ENCODE measurements at places on chromosomes 1 and 21.

- no peak for DNase-seq
Measured at GRCh38 chr1:2019571-2020309, 595 bp downstream of the GABRD start.

DNA sequence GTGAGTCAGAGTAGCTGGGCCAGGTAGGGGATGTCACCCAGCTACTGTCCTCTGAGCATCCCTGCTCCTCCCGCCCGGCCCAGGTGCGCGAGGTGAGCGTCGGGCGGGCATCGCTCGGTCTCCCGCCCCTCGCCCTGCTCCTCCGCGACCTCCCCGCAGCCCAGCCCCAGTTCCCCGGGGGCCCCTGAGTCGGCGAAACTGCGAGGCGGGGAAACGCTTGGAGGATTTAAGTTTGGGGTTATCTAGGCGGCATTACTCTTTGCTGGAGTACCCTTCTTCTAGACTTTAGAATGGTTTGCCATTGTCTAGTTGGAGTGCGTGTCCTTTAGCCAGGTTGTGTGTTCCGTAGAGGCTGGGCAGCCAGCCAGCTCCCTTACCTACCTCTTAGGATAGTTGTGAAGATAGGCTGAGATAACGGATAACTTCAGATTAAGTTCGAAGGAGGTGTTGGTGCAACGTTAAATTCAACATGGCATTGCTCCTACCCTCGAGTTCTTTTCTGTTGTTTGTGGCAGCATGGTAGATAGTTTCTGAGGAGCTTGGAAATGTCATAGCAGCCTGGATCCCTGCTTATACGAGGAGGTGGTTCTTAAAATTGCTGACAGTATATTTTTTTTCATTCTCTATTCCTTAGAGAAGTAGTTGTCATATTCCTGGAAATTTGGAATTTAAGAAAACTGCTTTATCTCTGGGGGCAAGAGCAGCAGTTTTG, 697 bp downstream of the AGO3 start:
- peak; percentile 57 for DNase-seq

DNA sequence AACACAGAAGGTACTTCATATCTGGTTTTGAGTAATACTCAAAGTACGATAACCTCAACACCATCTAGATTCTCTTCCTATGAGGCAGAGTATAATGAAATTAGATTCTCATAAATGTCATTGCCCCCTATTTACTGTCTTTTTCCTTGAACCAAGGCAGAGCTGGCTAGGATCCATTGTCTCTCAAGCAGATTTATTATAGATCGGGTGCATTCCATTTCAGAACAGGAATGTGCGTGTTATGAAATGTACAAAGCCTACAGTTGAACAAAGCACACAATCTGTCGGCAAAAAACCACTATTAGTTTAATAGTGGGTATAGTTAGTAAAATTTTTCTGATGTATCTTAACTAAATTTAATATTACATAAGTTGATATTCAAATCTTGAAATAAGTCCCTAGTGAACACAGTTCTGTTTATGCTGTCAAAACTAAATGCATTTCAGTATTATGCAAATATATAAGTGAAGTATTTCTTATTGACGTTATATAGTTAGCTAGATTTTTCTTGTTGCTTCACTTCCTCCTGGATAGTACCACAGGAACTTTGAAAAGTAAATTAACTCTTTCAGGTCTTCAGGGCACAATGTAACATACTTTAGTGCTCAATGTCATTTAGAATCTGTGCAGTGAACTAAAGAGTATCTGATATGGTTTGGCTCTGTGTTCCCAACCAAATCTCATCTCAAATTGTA, 92.1 kb downstream of the DDAH1 start:
- no peak for DNase-seq

- no peak for DNase-seq
Measured at GRCh38 chr21:27683292-27683691, 716.4 kb upstream of the ADAMTS5 start.

DNA sequence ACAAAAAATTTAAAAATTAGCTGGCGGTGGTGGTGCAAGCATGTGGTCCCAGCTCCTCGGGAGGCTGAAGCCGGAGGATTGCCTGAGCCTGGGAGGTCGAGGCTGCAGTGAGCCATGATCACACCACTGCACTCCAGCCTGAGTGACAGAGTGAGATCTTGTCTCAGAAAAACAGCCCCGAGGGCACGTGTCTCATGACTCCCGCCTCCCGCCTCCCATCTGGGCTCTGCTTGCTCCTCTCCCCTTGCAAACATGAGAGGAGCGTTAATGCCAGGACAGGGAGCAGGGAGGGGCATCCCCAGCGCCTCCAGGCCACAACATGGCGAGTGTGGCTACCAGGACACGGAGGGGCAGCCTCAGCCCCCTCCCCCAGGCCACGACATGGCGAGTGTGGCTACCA, 28.3 kb downstream of the FAAP20 start:
- no peak for DNase-seq

GRCh38 chr1:107750364-107750959, 214.5 kb downstream of the VAV3 start:
- peak; percentile 25 for DNase-seq

- no peak for DNase-seq
Measured at GRCh38 chr1:218298398-218298797, 13.3 kb downstream of the RRP15 start.

- no peak for DNase-seq
Measured at GRCh38 chr1:45654540-45655280, 30.9 kb upstream of the CCDC17 start.

GRCh38 chr1:226520640-226521355, 27.8 kb upstream of the STUM start:
- no peak for DNase-seq

- DNase-seq, result no peak
Measured at GRCh38 chr1:61143821-61144424, 61.6 kb downstream of the NFIA start.

DNA sequence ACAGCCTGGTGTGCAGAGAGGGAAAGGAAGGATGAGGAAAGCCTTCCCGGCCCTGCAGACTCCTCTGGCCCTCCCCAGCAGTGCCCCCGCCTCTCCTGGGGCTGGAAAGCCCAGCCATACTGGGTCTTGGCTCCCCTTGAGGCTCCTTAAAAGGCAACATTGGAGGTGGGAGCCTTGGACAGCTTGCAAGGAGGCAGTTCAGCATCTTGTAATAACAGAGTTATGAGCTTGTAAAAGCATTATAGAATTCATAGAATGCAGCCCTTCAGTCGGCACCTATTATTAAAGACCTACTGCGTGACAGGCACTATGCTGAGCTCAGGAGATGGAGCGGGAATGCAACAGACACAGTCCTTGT, 4.2 kb downstream of the TINAGL1 start:
- DNase-seq, result no peak

- no peak for DNase-seq
Measured at GRCh38 chr1:77271852-77272580, 9.8 kb upstream of the AK5 start.

- no peak for DNase-seq
Measured at GRCh38 chr1:167373398-167373797, 144.9 kb downstream of the CD247 start.

GRCh38 chr1:36304970-36305914, 926 bp upstream of the SH3D21 start:
- no peak for DNase-seq

DNA sequence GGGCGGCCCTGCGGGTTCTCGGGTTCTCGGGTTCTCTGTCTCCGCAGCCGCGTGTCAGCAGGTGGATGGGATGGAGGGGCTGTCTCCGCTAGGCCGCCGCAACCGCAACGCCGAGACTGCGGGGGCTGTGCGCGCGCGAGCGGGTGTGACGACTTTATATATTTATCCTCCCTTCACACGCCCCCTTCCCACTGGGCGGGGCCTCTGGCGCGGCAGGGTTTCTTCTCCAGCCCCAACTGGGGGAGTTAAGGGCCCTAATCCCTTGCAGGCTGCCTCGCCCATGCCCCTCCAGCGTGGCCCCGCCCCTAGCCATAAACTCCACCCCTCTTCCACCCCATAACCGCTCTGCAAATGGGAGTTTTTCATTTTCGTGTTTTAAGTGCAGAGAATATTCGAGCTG, 3.4 kb downstream of the IGSF21 start:
- peak; percentile 47 for DNase-seq

GRCh38 chr1:11602424-11602823, 51.8 kb downstream of the FBXO2 start:
- no peak for DNase-seq

DNA sequence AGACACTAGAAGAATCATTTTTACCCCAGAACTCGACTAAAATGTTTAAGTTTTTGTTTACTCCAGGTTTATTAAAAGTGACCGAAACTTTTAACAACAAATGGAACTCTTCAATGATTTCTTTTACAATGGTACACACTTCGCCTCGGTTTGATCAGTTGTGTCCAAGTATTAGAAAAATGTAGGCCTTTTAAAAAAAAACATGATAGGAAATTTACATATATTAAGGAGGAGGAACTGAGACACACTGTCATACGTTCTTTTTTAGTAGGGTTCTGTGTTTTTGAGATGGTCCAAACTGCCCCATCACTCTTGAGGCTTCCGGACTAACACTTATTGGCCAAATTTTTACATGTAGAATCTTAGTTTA, 1.3 kb downstream of the PRDM2 start:
- no peak for DNase-seq

DNA sequence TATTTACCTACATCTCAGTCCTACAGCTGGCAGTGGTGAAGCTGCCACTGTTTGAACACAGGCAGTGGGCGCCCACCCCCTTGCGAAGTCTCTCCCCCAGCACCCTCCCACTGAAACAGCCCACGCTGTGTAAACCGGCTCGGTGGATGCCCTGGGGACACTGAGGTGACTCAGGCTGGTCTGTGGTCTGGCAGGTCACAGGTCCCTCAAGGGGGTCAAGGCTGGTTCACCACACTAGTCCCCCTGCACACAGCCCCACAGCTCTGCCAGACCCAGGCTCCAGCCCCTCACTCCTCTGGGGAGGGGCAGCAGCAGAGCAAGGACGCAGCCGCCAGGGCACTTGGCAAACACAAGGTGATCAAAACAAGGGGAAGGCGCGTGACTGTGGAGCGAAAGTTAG, 7.6 kb downstream of the CHD5 start:
- DNase-seq, result no peak

- DNase-seq, result no peak
Measured at GRCh38 chr1:83905315-83905907, 93.5 kb downstream of the TTLL7 start.

GRCh38 chr1:245864872-245865271, 642.2 kb downstream of the SMYD3 start:
- no peak for DNase-seq

DNA sequence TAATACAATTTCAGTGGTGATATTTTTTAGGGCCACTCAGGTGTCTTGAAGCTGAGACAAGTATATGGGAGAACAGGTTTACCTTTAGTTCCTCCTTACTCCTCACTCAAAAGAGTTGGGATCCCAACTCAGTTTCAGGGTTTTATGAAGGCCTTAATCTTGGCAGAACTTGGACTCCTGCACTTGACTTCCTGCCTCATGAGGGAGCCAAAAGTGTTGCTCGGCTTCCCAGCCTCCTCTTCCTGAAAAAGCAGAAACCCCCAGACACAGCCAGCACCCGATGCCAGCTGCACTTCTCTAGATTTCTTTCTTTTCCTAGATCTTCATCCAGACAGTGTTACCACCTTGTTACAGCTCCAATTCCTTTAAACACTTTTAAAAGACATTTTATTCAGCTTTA, 70.8 kb upstream of the TMPRSS2 start:
- no peak for DNase-seq

DNA sequence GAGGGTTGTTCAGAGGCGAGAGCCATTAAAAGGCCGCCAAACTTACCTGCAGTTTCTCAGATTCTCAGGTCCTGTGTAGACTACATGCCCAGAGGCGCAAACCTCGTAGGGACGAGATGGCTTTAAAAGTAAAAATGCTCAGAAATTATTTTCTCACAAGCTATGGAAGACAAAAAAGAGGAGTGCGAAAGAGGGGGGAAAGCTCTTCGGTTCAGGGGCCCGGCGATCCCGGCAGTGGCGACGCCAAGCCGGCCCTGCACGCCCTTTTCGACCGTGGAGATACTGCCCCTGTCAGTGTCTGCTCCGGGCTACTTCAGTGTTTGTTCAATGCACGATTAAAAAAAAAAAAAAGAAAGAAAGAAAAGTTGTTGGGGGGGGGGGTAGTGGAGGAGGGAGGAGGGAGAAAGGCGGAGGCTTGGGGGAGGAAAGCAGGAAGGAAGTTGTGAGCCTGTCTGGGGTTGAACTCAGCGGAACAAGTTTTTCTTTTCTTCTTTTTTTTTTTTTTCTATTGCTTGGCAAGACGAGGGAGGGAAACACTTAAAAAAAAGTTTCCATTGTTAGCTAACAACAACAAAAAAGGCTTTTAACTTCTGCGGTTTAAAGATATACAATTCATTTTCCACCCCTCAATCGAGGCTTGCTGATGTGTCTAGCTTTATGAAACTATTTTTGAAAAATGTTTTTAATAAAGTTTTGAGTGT, at the start of gene ITPKB:
Gene ITPKB, minus strand, starts transcription at position 288 of the 701 bp plus-strand sequence. CDS start 1,824 bp downstream, outside the sequence.
- peak; percentile 62 for DNase-seq

DNA sequence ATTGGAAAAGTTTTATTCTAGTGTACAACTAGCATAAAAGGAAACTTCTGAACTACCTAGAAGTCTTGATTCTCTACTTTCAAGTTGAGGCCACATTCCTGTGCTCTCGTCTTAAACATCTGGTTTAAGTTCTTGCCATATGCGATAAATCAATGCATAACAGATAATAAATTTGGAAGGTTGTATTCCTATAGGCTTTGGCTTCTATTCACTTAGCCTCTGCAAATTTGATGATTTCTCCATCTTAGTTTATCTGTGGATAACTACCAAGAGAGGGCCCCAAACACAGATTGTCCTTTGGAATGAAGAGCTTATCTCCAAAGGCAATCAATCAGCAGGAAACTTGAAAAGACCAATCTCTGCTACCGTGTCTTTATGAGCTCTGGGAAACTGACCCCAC, 11.7 kb upstream of the RNF2 start:
- no peak for DNase-seq

DNA sequence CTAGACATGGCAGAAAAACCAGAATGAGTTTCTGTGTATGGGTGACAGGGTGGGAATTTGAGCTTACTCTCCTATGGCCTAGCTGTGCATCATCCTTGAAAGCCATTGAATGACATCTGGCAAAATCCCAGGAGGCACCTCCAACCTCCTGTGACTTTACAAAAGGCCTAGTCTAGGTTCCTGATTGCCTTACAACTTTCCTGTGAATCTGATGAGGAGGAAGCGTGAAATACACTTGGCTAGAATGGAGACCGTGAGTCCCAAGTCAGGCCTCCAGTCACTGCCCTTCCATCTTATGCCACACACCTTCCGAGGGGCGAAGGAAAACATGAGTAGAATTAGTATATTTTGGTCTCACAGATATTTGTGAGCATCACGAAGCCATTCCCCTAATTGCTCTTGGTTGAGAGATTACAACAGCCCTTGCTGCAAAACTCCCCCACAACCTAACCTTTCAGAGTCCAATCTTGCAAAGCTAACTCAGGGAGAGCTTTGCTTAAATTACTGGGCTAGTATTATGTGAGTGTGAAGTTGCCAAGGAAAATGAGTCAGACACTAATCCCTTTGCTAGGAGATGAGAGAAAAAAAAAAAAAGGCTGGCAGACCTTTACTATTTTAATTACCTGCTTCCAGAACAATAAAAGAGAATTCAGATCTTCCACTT, 36.3 kb upstream of the PAXBP1 start:
- DNase-seq, result no peak

- no peak for DNase-seq
Measured at GRCh38 chr1:9621032-9621431, 30.5 kb upstream of the PIK3CD start.

GRCh38 chr1:168285521-168285790, 4.8 kb downstream of the TBX19 start:
- no peak for DNase-seq

GRCh38 chr1:60865166-60865565, 217.2 kb upstream of the NFIA start:
- DNase-seq, result no peak

- DNase-seq, result peak; percentile 82
Measured at GRCh38 chr1:40951943-40952743, 27.4 kb upstream of the CTPS1 start.

GRCh38 chr1:178418284-178418955, 78.3 kb downstream of the CLEC20A start:
- DNase-seq, result no peak
